Stimulated activated memory B cell treated with anti-CD40 and anti-IgM and Interleukin-4, amounts not matched to agents 10 μg/mL and 1 μg/mL and 100 μg/mL, for 72 hours (primary cell): ENCODE measurements at places on chromosomes 16 and 17.

GRCh38 chr16:81513204-81514040 lies 68.8 kb downstream of the CMIP start:
- peak; percentile 50 for ATAC-seq

- ATAC-seq = no peak
These were observed 402.0 kb upstream of the TNRC6C start for GRCh38 chr17:77556383-77557061.

GRCh38 chr17:64270885-64271284 lies 7.8 kb upstream of the TEX2 start:
- ATAC-seq = peak; percentile 14

GRCh38 chr16:67040906-67041305 lies 12.0 kb downstream of the CBFB start:
- ATAC-seq = no peak

DNA sequence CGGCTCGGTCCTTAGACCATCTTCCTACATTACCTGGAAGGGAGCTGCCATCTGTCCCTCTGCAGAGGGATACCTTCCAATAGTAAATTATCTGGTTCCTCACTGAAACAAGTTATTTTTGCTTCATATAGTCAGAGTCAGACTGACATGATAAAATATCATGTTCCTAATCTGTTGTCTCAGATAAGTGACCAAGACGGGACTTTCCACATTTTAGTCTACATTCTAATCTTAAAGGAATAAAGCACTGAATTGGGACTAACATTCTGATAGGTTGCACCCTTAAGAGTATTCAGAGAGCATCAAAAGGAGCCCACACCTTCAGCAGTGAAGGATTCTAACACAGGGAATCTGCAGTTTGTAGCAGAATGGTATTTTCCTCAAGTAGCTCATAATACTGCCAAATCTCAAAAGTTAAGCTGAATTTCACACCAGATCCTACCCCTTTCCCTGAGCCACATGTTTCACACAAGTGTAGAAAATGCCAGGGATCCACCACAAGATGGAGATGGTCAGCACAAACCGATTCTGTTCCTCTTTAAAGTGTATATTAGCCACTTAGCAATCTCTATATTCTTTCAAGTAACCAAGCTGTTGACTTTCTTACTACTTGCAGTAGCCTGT lies 13.4 kb downstream of the GINS2 start:
- ATAC-seq = no peak

- no peak for ATAC-seq
These were observed 42.5 kb downstream of the KCNJ12 start for GRCh38 chr17:21418446-21419298.

DNA sequence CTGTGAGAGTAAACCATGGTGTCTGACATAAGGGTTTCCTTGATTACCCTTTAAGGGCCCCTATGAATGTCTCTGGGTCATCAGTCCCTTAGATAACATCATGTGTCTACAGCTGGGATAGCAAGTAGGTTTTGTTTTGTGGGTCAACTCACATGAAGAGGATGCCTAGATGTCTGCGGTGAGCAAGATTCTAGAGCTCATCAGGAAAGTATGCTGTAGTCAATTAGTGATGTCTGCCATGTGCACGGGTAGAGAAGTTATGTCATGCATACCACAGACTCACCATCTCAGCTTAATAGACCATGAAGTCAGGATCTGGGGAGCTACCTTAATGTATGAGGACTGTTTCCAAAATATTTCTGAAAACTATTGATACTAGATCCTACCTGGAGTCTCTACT lies 57.5 kb downstream of the CDH13 start:
- ATAC-seq = no peak

DNA sequence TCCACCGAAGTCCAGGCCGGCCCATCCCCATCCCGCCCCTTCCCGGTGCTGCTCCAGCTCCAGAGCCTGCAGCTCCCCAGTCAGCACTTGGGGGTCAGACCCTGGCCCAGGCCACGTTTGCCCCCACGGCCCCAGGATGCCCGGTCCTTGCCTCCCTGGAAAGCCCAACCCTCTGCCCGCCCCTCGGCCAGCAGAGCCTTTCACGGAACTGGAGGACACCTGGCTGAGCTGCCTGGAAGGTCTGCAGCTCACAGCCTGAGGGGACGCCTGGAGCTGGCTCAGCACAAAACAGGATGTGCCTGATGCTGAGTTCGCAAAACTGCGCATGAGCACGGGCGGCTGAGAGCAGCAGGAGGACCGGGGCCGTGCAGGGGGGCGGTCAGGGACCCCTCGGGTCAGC lies 29.7 kb upstream of the SSTR5 start:
- no peak for ATAC-seq

DNA sequence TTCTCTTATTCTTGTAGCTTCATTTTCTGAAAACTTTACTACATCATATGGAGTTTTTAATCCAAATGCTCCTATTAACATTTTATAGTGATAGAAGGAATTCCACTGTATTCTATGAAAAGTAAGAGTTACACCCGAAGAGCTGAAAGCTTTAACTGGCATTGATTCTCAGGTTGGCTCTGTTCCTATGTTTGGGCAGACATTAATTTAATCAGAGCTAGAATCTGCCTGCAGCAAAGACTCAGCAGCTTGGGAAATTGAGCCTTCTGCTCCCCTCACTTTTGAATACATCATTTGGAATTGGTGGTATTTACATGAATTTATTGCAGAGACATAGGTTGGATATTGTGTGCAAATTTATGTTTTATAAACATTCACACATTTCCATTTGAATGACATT lies 1494.7 kb downstream of the CDH8 start:
- ATAC-seq = no peak

DNA sequence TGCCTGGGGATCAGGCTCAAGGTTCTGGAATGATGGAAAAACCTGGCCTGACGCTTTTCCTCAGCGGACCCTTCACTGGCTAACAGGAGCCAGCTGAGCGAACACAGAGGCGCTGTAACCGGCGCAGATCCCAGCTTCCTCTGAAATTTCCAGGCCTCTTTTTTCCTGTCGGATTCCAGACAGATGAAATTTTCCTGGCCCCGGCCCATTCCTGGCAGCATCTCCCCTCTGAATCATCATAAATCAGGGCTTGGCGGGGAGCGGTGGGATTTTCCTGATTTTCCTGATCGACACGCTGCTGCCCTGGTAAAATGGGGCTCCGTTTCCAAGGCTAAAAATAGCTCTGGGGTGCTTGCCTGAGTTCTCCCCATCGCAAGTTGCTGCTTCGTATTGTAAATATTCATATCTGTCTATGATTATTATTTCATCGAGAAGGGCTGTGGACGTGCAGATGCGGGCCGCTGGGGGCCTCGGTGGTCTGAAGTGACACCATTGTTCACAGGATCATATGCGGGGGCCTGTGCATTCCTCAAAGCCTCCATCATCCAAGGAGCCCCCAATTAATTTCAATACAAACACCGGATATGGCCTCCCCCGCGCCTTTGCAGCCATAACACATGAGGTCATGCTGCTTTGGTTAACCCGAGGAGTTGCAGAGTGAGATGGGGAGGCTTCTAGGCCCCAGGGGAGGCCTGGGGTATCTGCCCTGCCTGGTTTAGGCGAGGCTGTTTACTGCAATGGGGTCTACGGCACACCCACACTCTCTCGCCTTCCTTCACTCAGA lies 45.8 kb upstream of the ETV4 start:
- ATAC-seq = peak; percentile 45

DNA sequence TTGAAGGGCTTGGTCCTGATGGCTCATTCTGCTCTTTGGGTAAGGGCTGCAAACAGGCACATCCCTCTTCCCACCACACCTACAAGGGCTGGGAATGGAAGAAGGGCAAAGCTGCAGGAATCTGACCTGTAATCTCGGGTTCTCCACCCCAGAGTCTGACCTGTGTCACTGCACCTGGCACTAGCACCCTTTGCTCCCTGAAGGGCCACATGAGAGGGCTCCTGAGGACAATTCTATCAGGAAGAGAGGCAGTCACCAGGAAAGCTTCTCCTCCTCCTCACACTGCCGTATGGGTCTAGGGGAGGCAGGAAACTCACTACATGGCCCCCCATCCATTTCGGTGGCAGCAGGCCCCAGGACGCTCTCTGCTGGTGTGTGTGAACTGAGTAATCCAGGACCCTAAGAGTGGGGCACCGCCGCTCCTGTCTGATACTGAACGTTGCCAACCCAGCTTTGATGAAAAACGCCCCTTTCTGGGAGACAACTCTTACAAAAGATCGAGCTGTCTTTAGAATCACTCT lies 26.4 kb downstream of the TTLL6 start:
- ATAC-seq = no peak

GRCh38 chr17:56891751-56892150 lies 22.1 kb downstream of the TRIM25 start:
- ATAC-seq = no peak

- no peak for ATAC-seq
These were observed 2.8 kb downstream of the TENT4B start for GRCh38 chr16:50155925-50156324.

- ATAC-seq = no peak
These were observed 93.1 kb downstream of the PITPNC1 start for GRCh38 chr17:67470163-67470562.

GRCh38 chr16:51382940-51383339 lies 231.9 kb upstream of the SALL1 start:
- ATAC-seq = no peak

DNA sequence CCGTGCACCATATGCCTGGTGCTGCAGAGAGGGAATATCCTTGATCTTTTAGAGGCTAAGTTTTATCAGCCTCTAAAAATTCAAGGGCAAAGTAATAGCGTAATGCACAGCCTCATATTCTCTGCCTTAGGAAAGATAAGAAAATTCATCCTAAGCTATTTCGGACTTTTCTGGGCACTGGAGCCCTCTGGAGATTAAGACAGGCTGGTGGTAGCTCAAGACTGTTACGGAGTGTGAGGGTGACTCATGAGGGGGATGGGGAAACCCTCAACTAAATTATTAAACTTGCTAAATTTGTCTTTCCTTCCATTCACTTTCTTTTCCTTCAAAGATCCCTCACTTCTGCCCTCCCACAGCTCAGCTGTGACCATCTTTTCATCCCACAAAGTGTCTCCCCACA lies 73.3 kb downstream of the RPH3AL start:
- ATAC-seq = no peak

- no peak for ATAC-seq
These were observed 1362.0 kb downstream of the CDH8 start for GRCh38 chr16:60674241-60674640.

DNA sequence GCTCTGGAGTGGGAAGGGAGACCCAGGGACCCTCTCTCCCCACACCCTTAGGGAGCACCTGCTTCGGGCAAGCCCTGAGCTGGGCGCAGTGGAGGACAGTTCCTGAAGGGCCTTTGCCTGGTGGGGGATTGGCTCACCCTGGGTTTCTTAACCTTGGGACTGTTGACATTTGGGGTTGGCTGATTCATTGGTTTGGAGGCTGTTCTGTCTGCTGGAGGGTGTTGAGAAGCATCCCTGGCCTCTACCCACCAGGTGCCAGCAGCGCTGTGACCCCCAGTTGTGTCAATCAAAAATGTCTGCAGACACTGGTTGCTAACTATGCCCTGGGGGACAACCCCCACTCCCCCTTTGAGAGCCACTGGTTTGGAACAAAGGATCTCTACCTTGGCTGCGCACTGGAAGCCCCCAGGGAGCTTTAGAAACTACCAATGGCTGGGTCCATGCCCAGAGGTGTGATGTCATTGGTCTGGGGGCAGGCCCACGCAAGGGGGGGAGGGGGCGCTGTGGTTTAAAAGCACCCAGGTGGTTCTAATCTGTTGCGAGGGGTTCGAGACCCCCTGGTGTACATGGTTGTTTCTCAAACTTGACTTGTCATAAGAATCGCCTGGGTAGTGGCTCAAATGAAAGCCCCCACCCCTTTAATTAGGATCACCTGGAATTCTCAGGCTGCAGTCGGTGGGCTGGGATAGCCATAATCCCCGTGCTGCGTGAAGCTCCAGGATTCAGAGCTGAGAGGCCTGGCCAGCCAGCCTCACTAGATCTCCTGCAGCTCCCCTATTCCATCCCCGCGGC lies 151.9 kb upstream of the GSE1 start:
- ATAC-seq = no peak

GRCh38 chr16:84294117-84294516 lies 561 bp upstream of the WFDC1 start:
- no peak for ATAC-seq

- peak; percentile 85 for ATAC-seq
These were observed 33.5 kb downstream of the SMURF2 start for GRCh38 chr17:64628641-64629040.

- ATAC-seq = no peak
These were observed 2.0 kb upstream of the LPO start for GRCh38 chr17:58236394-58236793.

DNA sequence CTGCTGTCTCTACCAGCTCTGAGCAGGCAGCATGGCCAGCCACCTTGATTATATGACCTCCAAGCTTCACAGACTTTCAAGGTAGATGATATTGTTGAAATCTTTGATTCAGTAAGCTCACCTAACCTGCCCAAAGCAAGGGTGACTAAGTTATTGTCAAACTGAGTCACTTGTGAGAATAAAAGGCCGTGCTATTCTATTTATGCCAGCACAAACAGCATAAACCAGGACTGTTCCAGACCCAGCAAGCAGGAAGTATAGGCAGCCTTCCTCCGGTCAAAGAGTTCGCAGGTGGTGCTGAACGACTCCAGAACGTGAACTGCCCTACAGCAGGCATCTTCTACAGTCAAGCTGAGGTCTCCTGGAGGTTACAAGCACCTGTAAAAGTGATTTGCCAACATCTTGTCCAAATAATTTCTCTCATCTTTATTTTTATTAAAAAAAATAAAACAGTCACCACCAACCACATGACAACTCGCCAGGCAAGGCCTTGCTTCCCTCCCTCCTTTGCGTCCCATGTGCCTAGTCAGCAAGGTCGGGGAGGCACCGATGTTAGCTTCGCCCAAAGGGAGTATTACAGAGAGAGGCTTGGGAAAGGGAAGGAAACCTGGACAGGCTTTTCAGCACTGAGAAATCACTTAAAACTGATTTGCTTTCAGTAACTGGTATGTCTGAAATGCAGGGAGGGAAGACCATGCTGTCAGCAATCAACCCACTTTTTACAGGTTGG lies 10.8 kb downstream of the ARL2BP start:
- ATAC-seq = no peak

GRCh38 chr17:51059781-51060180 lies 60.9 kb downstream of the SPAG9 start:
- no peak for ATAC-seq

DNA sequence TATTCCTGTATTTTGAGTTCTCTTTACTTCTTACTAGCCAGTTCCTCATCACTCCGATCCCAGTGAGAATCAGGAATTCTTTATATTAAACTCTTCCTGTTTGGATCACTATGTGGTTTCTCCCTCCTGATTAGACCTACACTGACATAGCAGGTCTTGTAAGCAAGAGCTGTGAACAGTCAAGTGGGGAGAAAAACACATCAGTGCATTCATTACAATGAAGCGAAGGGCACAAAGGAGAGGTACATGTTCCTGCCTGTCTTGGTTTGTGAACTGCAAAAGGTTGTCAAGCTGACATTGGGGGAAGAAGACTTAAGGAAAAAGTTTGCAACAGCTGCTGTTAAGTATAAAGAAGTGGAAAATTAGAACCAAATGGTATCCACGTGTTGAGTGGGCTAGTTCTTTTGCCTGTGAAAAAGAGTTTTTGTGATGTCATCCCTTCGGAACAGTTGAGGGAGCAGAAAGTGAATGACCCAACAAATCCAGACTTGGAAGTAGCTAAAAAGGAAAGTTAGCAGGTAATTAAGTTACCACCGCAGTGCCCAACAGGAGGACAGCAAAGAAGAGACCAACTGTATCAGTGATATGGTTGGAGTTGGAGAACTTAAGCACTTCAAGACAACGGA lies 23.0 kb upstream of the TRIM25 start:
- ATAC-seq = no peak
